Cardiac septum (tissue), 1 donor: ENCODE measurements at places on chromosomes 1 and 21.

- DNase-seq = peak; percentile 64
Observed at GRCh38 chr1:53348486-53349368, 20.9 kb upstream of the LRP8 start.

DNA sequence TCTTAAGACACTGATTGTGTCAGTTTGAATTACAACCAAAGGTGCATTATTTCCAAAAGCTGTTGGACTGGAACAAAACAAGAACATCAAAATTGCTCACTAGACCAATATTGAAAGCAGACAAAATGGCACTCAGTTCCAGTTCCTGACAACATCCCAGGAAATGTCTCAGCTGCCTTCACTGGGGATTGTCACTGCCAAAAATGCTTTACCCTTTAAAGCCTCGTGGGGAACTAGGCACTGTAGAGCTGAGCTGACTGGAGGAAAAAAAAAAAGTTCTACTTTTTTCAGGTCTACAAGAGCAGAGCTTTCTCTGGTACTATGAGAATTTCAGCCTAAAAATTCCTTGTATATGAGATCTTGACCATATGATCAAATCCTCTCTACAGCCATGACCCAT is 21.9 kb downstream of the GPR52 start:
- DNase-seq = no peak

GRCh38 chr1:189211742-189212141 is 1265.9 kb downstream of the BRINP3 start:
- no peak for DNase-seq

DNA sequence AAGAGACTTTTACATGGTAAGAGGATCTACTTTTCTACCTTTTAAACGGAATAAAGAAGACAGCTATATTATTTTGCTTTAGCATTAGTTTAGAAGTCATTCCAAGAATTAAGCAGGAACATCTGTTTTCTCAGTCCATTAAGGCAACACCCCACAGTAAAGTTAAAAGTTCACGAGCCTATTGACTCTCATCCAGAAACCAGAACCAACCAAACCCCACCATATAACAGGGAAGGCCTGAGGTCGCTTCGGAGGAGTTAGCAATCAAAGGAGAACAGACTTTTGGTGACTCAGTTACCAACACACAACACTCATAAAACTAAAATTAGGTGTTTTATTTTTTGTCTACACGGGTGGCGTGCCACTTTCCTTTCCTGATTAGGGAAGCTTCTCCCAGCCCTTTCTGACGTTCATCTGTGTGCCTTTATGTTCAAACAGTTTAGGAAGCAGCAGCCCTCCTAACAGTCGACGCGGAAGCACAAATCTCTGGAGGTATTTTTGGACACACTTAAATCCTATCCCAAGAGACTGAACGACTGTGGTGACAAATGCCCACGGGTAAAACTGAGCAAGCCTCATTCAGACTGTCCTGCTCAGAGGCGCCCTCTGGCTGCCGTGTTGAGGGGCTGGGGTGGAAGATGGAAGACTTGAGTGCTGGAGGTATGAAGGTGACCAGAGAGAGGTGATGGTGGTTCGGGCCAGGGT is 8.6 kb upstream of the PLA2G2C start:
- DNase-seq = peak; percentile 81

- no peak for DNase-seq
Observed at GRCh38 chr1:57576756-57577155, 152.9 kb upstream of the DAB1 start.

DNA sequence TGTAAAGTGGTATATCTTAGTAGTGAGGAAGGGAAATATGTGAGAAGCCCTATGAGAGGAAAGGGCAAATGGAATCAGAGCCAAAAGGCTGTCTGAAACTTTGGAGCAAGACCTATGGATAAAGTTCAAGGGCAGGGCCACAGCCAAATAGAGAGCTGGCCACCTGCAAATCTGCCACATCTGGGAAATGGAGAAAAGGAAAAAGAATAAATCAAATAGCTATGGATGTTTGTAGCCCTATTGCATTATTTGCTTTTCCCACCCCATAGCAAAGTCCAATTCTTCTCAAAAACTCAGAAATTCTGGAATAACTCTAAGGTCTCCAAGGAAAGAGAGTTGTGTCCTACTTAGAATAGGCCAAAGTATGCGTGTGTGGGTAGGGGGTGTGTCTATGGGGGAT is 4.0 kb upstream of the HLX start:
- no peak for DNase-seq
